ENCODE measurements at places on chromosomes 6 and 20.
A peak's percentile ranks its signal among the peaks of the same experiment; 100 is the strongest.

- DNase-seq: no peak
Measured at GRCh38 chr20:38997622-38998021, 35.5 kb downstream of the DHX35 start.

GRCh38 chr6:154297721-154298120, 58.9 kb downstream of the IPCEF1 start:
- no peak for DNase-seq

DNA sequence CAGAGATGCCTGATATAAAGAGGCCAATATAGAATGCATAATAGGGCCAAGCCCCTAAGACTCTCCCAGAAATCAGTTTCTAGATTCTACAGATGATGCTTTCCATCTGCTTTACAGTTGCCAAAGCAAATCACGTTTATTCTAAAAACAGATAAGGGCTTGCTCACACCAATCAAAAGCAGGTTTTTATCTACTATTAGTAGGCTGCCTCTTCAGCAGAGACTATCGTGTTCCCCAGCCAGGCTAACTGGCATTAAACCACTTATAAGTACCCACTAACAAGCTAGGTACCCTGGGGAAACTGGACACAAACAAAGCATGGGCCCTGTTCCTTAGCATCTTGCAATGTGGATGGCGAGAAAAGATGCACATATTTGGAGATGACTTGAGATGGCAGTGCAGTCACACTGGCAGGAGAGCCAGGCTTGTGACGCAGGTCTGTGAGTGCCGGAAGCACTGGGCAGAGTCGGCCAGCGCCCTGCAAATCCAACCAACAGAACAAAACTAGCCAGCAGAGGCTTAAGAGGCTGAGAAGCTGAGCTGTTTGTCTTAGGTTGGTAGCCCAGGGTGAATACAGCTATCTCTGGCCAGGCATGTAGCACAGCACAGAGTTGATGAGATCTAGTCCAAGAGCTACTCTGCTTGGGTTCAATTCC, 73.4 kb downstream of the GFOD1 start:
- no peak for DNase-seq

DNA sequence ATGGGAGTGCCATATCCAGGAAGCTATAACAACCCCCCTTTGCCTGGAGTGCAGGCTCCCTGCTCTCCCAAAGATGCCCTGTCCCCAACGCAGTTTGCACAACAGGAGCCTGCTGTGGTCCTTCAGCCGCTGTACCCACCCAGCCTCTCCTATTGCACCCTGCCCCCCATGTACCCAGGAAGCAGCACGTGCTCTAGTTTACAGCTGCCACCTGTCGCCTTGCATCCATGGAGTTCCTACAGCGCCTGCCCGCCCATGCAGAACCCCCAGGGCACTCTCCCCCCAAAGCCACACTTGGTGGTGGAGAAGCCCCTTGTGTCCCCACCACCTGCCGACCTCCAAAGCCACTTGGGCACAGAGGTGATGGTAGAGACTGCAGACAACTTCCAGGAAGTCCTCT, 56.7 kb upstream of the TMEM181 start:
- no peak for DNase-seq

DNA sequence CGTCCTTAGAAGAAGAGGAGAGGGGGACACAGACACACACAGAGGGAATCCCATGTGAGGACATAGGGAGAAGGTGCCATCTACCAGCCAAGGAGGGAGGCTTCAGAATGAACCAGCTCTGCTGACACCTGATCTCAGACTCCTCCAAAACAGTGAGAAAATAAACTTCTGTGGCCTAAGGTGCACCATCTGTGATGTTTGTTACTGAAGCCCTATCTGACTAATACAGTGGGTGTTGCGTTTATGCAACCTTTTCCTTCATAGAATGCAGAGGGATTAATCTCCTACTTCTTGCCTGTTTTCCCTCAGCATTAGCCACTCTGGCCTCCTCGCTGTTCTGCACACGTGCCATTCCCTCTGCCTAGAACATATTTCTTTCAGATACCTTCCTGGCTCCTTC, 81.5 kb upstream of the EDN1 start:
- no peak for DNase-seq

- no peak for DNase-seq
Measured at GRCh38 chr6:146100776-146101175, 71.9 kb downstream of the GRM1 start.

DNA sequence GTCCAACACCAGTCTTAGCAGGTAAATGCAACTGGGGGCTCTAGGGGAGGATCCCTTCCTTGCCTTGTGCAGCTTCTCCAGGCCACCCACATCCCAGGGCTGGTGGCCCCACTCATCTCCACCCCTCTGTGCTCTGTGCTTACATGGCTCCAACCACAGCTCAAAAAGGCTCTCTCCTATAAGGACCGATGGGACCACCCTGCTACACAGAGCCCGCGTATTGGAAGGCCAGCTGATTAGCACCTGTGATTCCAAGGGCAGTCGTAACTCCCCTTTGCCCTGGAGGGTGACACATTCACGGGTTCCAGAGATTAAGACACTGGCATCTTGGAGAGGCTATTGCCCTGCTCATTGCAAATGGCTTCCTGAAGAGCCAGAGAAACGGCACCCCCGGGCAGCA, 84.8 kb downstream of the BMP7 start:
- no peak for DNase-seq

- DNase-seq: no peak
Measured at GRCh38 chr20:12014276-12014675, 96.6 kb downstream of the BTBD3 start.

- DNase-seq: no peak
Measured at GRCh38 chr6:75171986-75172385, 33.9 kb downstream of the COL12A1 start.

DNA sequence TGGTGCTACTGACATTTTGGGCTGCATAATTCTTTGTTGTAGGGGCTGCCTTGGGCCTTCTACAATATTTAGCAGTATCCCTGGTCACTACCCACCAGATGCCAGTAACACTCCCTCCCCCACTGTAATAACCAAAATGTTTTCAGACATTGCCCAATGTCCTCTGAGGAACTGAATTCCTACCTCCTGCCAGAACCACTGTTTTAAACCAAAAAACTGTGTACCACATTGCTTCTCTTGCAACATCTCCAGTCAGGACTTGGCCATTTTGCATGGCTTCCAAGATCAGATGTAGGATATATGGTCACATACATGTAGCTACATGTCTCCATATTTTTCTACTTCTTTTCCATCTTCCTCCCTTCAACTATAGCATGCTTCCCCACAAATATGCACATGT, 97.4 kb upstream of the IFNGR1 start:
- peak; percentile 54 for DNase-seq

GRCh38 chr6:137652961-137653705, 158.9 kb upstream of the OLIG3 start:
- DNase-seq: no peak

- DNase-seq: peak; percentile 28
Measured at GRCh38 chr6:29071831-29072723, 15.0 kb downstream of the OR2B3 start.

DNA sequence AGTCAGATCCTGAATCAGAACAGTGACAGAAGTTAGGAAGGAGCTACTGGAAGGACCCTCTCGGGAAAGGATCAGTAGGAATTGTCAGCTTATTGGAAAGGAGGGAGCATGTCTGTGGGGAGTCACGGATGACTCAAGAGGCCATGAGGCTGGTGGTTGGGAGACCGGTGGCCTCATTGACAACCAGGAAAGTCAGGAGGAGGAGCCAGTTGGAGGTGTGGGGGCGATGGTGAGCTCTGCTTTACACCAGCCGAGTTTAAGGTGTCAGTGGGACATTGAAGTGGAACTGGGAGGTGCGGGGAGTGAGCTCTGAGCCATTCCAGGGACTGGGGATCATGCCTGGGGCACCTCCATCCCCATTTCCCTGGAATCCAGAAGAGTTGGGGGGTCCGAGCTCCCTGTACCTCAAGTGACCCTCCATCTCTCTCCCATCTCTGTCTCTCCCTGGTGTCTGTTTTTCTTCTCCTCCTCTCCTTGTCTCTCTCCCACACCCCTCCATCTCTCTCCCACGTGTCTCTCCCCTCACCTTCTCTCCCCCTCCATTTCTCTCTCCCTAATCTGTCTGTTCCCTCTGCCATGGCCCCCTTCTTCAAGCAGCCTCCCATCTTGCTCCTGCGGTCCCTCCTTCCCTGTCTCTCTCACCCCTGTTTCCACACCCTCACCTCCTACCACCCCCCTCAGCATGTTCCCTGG, 14.3 kb upstream of the ZBTB9 start:
- DNase-seq: no peak

DNA sequence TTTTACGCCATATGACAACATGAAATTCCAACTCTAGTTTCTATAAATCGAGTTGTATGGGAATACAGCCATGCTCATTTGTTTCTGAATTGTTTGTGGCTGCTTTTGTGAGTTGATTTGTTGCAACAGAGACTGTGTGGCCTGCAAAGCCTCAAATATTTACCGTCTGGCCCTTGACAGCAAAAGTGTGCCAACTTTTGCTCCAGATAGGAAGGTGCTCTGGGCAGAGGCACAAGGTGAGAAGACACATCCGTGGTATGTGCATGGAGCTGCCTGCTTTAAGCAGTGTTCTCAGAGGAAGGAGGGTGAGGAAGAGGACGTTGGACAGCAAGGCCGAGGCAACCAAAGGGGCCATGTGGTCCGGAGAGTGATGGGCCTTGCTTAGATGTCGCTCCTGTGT, 57.4 kb downstream of the IYD start:
- DNase-seq: no peak

GRCh38 chr6:156420172-156420993, 356.8 kb upstream of the ARID1B start:
- peak; percentile 40 for DNase-seq

DNA sequence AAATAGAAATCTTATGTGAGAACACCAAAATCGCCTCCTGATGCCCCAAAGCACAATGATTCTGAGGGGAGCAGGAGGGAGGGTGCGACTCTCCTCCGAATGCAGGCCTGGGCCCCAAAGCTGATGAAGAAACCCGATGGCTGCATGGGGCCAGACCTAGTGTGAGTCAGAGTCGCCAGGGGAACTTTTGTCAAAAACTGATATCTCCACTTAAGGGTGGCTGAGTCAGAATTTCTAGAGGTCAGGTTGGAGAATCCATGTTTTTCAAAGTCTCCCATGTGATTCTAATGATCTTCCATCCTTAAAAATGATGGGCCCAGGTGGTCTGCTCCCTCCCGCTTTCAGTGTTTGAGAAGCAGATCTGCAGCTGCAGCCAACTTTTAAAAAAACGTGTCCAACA, 172.8 kb downstream of the BACH2 start:
- DNase-seq: peak; percentile 38

GRCh38 chr6:163984124-163984936, 569.8 kb downstream of the QKI start:
- DNase-seq: no peak

- no peak for DNase-seq
Measured at GRCh38 chr6:87736809-87737540, 34.9 kb upstream of the AKIRIN2 start.

DNA sequence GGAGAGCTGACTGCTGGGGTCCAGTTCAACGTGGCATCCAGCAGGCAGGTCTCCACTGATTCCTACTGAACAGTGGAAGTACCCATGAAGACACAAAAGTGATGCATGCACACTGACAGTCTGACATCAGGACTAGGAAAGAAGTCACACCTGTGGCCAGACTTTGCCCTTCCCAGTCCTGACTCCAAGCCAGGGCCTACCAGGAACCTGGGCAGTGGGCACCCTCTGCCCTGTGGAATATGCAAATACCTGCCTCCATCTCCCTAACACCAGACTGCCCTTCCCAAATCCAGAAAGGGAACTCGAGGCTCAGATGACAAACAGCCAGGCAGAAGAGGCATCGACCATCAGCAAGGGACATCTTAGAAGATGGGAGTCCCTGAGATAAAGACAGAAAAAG, 50.9 kb downstream of the SLC23A2 start:
- DNase-seq: no peak

GRCh38 chr20:51563486-51564332, 21.2 kb upstream of the NFATC2 start:
- DNase-seq: peak; percentile 80

GRCh38 chr20:47031004-47031403, 136.4 kb downstream of the EYA2 start:
- no peak for DNase-seq

GRCh38 chr6:104591573-104592334, 268.0 kb downstream of the HACE1 start:
- DNase-seq: peak; percentile 62

DNA sequence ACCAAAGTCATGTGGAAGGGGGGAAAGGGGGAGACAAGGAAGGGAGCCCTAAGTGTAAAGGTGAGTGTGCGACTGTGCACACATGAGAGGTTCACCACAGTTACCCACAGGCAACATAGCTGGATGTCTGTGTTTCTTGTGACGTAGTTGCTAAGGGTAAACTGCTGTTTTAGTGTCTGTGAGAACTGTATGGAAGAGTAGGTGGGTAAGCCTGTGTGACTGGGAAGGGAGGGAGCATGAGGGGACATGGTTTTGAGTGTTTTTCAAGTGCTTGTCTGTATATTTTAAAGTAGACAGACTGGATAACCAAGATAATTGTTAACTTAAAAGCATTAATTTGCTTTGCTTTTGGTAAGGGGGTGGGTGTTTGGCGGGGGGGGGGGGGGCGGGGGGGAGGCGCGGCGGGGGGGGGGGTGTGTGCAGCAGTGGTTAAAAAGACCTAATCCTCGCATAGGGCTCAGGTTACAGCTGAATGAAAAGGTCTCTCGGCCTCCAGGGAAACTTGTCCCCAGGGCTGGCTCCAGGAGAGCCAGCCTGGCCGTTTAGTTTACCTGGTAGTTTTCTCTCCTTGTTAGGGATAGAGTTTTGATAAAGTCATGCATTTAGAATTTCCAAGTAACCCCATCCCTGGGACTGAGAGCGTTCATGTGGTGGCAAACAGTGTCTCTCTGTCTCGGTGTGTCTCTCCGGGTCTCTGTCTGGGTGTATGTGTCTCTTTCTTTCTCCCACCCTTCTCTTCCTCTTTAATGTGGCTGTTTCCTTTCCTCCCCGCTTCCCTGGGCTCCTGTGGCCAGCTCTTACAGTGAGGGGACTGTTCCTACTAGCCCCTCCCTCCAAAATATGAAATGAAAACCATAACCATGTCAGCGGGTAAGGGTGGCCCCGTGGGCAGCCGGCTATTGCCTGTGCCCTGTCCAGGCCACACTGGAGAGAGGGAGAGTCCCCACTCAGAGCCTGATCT, 3.4 kb downstream of the SCUBE3 start:
- DNase-seq: no peak

GRCh38 chr6:48983377-48983776, 479.7 kb downstream of the MMUT start:
- no peak for DNase-seq

DNA sequence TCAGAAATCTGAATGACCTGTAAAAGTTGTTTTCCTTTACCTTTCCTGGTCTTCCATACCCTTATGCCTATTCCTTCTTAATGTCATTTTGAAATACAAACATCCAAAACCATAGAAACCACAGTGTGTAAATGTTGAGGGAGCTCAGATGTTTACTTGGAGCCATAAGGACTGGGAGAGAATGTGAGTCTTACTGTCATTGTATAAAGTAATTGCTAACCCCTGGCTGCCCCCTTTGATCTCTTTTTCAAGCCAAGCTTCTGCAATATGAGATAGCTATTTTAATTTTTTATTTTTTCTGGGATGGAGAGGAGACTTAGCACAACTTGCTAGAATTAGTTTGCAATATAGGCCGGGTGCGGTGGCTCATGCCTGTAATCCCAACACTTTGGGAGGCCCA, 124.4 kb upstream of the AKIRIN2 start:
- no peak for DNase-seq
